ENCODE measurements at places on chromosomes 11 and 22.

- peak; percentile 82 for DNase-seq
These were observed 53.2 kb upstream of the CDON start for GRCh38 chr11:126115816-126116331.

DNA sequence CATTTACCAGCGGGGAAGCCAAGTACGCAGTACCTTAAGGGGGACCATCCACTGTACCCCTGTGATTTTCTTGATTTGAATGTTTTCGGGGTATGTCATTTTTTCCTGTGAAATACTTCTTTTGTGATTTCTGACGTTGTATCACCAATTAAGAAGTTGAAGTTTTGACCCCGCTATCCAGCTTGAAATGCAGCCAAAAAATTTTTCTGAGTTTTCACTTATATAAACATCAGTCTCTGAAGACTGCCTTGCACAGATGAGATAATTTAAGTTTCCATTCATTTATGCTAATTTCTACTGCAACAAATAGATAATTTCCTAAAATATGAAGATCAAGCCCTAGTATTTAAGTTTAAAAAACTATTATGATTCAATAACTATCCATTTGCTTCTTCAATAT, 20.0 kb downstream of the CTSC start:
- no peak for DNase-seq

DNA sequence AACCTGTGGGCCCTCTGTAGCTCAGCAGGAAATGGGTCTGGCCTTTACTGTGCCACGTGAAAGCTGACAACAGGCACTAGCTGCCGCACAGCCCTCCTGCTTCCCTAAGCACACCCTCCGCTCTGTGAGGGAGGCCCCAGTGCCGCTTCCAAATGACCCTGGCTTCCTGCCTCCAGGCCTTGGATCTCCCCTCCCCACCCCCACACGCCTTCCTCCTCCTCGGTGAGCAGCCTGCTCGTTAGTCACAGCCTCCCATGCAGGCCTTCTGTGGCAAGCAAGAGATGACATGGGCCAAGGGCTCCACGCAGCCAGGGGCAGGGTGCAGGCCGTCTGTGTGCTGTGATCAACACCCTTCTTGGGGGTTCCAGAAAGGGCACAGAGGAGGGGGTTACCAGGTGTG, 15.3 kb upstream of the RASL10A start:
- no peak for DNase-seq

- no peak for DNase-seq
These were observed 74.6 kb downstream of the ARHGEF12 start for GRCh38 chr11:120410622-120411380.

DNA sequence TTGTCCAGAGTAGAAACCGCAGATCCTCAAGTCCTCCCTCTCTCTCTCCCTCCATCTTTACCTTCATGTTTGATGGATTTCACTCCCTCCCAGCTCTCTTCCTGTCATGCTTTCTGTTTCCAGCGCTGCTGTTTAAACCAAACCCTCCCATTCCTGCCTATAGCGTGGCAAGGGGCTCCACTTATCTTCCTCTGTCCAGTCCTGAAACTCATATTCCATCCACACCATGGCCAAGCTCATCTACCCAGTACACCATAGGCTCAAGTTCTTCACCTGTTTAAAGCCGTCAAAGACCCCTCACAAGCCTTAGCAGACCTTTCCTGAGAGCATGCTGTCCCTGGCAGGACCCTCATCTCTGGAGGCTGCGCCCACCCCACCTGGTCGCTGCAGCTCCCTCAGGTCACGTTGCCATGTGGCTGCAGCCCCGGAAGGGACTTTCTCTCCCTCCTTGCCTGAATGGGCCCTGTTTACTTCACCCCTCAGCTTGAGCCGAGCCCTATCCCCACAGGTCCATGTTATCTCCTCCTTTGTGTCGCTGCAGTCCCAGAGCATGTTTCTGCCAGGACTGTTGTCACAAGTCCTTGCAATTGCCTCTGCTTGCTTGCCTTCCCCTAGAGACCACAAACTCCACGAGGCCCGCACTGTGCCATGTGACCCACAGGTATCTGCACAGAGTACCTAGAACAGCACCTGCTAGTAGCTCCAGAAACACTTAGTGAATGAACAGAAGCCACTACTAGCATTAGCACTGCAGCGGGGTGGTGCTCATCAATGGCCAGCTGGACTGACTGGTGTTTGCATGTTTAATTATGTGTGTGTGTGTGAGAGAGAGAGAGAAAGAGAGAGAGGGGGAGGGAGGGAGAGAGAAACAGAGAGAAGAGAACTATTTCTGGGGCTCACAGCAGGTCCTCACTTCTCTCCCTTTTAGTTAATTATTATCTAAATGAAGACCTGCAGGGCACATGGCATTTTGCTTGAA, 149.4 kb upstream of the SNX19 start:
- no peak for DNase-seq

DNA sequence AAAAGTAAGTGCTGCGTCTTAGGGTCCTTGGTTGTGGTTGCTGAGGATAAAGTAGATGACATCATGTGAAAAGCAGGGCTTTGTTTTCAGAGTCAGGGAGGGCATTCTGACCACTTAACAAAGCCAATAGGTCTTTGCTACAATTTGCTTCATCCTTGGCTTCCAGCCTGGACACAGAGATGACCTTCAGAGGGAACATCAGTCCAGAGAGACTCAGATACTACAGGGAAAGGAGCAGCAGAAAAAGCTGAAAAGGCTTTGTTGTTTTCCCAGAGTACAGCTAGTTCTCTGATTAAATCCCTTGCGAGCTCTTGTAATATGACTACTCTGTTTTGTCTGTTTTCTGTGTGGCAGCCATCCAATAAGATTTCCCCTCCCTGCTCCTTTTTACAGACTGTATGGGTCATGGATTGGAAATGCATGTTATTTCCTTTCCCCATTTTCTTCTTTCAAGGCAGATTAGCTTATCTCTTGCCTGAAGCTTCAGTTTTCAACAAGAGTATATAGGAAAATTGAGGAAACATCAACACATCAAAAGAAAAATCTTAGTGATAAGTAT, 31.9 kb downstream of the ATG13 start:
- DNase-seq: no peak
